ENCODE measurements at places on chromosomes 16 and 17.
A peak's percentile ranks its signal among the peaks of the same experiment; 100 is the strongest.

DNA sequence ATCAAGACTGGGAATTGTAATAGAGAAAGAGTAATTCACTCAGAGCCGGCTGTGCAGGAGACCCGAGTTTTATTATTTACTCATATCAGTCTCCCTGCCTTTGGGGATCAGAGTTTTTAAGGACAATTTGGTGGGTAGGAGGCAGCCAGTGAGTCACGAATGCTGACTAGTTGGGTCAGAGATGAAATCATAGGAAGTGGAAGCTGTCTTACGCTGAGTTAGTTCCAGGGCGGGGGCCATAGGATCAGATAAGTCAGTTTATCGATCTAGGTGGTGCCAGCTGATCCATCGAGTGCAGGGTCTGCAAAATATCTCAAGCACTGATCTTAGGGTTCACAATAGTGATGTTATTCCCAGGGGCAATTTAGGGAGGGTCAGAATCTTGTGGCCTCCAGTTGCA lies 20.2 kb upstream of the GUCY2D start:
- H3K27me3 ChIP-seq, result no peaks in the 10 kb centered on the region
- H3K4me3 ChIP-seq, result no peak overlapping the region
- no peak for DNase-seq
- no peaks in the 10 kb centered on the region for H3K4me1 ChIP-seq
- no peak overlapping the region for H3K27ac ChIP-seq

DNA sequence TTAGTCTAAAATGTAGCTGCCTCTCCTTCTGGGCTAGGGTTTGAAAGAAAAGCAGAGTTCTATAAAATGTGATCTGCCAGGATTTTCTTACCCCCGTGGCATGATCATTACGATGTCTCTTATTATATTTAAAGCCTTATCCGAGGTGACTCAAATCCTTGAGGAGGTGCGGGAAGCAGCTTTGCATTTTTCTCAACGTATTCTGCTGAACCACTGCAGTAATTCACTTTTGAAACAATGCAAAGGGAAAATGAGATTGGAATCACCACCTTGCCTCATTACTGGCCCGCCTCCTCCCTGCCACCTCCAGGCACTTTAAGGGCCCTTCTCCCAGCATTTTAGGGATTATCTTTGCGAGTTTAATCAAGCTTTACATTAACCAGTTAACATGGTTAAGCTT lies 9.7 kb upstream of the NOG start:
- peaks cover 2% of the 10 kb centered on the region for H3K27me3 ChIP-seq
- no peak for DNase-seq
- H3K4me3 ChIP-seq, result no peak overlapping the region
- H3K4me1 ChIP-seq, result no peaks in the 10 kb centered on the region

DNA sequence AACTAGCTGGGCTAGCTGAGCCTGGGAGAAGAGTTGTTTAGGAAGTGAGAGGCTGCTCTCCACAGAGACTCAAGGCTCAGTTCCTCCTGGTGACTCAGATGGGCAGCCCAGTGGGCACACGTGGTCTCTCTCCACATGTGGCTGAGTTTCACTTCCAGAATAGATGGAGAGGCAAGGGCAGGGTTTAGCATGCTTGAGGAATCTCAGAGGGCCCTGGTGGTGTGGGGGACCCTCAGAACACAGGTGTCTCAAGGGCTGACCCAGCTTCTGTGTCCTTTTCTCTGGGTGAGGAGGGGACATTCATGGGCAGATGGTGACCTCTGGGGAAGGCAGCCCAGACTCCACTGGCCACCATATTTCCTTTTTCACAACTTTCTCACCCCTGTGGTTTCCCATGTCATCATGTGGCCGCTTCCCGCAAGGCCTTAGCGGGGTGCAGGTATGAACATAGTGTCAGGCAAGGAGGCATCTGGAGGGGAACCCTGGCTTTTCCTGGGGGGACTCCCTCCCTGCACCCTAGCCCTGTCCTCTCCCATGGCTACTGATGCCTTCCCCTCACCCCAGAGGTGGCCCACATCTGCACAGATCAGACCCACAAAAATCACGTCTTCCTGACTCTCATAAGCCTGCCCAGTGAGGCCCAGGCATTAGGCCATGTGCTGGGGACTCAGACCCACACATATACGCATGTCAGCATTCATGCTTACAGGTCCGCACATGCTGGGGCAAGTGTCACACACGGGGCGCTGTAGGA lies 3.3 kb downstream of the GRN start:
- H3K27me3 ChIP-seq, result no peaks in the 10 kb centered on the region
- H3K4me3 ChIP-seq, result no peak overlapping the region
- H3K27ac ChIP-seq, result no peak overlapping the region
- H3K36me3 ChIP-seq, result peaks cover 4% of the 10 kb centered on the region

DNA sequence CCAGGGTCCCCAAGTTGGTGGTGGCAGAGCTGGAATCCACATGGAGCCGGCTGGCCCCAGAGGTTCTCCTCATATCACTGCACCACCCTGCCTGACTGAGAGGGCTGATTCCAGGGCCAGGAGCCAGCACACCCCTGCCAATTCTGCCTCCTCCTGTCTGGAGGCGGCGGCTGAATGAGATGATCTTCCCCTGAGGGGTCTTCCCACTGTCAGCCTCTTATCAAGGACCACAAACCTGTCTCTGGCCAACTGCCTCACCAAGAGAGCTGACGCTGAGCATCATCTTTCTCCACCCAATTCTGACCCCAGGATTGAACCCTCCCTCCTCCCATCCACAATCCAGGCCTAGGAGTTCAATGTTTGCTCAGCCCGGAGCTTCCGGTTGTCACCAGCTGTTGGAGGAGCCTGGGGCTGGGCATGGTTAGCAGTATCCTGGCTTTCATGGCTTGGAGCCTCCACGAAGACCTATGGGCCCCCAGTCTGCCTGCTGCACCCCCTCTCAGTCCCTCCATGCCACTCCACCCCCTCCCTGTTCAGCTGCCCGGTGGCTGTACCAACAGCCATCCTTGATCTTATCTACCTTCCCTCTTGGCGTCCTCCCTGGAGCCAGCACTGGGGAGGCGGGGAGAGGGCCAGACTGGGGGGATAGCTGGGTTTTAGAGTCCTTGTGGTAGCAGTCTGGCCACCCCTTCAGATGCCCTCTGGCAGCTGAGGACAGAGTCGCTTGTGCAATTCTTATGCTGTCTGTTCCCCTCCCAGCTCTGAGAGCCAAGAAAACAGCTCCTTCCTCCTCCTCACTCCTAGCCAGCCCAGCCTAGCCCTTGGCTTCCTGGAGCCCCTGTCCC lies 25.6 kb downstream of the ABCC3 start:
- peaks cover 59% of the 10 kb centered on the region for H3K4me1 ChIP-seq
- H3K4me3 ChIP-seq, result no peak overlapping the region
- H3K36me3 ChIP-seq, result no peaks in the 10 kb centered on the region
- no peaks in the 10 kb centered on the region for H3K27me3 ChIP-seq

- H3K4me3 ChIP-seq, result no peak overlapping the region
- H3K27ac ChIP-seq, result no peak overlapping the region
- H3K27me3 ChIP-seq, result no peaks in the 10 kb centered on the region
- H3K4me1 ChIP-seq, result no peaks in the 10 kb centered on the region
- no peaks in the 10 kb centered on the region for H3K36me3 ChIP-seq
- DNase-seq, result no peak
Measured at GRCh38 chr17:48314716-48315115, 115.3 kb downstream of the SKAP1 start.

DNA sequence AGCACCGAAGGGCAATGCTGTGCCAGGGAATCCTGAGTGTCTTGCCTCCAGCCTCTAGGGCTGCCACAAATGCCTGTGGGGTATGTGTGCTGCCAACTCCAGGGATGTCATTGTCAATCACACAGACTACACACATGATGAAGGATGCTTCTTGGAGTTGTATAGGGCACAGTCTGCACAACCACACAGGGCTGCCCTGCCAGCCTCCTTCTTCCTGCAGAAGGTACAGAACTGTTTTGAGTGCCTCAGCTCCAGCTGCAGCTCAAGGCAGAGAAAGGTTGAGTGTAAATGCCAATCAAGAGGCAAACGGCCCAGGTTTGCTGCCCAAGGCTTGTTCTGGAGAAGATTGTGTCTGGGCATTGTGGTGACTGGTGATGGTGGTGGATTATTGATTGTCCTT lies 15.6 kb downstream of the SCNN1B start:
- H3K4me1 ChIP-seq, result peaks cover 28% of the 10 kb centered on the region
- H3K27me3 ChIP-seq, result no peaks in the 10 kb centered on the region
- peak overlapping the region; percentile 30 for H3K27ac ChIP-seq
- DNase-seq, result no peak
- H3K4me3 ChIP-seq, result no peak overlapping the region

DNA sequence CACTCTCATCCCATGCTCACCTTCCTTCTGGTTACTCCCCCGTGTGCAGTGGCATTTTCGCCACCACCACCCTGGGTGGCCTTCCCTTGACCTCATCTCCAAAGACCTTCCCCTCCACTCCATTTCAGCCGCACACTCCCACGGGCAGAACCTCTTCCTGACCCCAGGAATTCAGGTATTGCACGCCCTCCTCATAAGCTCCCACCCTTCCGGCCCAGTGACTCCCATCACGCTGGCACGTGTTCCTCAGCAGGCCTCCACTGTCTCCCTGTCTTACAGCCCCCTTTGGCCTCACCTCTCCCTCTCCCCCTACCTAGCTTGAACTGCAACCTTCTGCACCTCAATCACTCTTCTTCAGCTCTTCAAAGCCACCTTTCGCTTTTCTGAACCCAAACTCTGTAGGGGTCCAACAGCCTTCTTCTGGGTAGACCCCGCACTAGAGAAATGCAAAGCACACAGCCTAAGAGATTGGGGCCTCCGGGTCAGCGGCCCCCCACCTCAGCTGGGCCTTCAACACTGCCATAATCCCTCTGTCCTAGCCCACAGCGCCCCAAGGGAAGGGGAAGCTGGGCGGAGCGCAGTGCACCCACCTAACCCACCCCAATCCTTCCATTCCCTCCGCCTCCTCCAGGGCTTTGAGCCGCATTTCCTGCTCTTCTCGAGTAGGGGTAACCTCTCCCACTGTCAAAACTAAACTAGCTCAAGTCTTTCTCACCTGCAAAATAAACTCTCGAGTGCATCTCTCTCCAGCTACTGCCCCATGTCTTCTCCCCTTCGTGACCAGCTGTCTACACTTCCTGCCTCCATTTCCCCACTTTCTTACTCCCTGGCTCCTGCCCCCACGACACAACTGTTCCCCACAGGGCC lies 1.7 kb upstream of the TMEM97 start:
- H3K27me3 ChIP-seq, result no peaks in the 10 kb centered on the region
- peak overlapping the region; percentile 82 for H3K27ac ChIP-seq
- peaks cover 23% of the 10 kb centered on the region for H3K4me1 ChIP-seq
- H3K4me3 ChIP-seq, result no peak overlapping the region
- no peaks in the 10 kb centered on the region for H3K36me3 ChIP-seq

GRCh38 chr17:14856176-14856575 lies 408.9 kb downstream of the PMP22 start:
- no peaks in the 10 kb centered on the region for H3K27me3 ChIP-seq
- no peaks in the 10 kb centered on the region for H3K36me3 ChIP-seq
- no peak overlapping the region for H3K4me3 ChIP-seq
- no peak for DNase-seq

DNA sequence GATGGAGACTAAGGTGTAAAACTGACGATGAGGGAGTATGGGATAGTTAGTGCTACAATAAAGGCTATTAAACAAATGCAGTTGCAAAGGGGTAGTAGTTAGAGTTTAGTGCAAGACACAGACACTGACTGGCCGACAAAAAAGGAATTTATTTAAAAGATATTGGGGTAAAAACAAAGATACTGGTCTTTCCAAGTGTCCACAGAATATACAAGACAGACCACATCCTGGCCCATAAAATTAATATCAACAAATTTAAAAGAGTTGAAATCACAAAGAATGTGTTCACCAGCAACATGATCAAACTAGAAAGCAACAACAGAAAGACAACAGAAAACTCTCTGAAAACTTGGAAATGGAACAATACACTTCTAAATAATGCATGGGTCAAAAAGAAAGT lies 54.7 kb downstream of the CFDP1 start:
- H3K27ac ChIP-seq, result no peak overlapping the region
- no peaks in the 10 kb centered on the region for H3K36me3 ChIP-seq
- H3K4me3 ChIP-seq, result no peak overlapping the region
- no peaks in the 10 kb centered on the region for H3K4me1 ChIP-seq
- no peaks in the 10 kb centered on the region for H3K27me3 ChIP-seq

GRCh38 chr16:57029161-57030160 lies 40.1 kb downstream of the NLRC5 start:
- no peaks in the 10 kb centered on the region for H3K27me3 ChIP-seq
- H3K36me3 ChIP-seq, result no peaks in the 10 kb centered on the region
- no peak for DNase-seq
- no peak overlapping the region for H3K4me3 ChIP-seq
- no peaks in the 10 kb centered on the region for H3K4me1 ChIP-seq

DNA sequence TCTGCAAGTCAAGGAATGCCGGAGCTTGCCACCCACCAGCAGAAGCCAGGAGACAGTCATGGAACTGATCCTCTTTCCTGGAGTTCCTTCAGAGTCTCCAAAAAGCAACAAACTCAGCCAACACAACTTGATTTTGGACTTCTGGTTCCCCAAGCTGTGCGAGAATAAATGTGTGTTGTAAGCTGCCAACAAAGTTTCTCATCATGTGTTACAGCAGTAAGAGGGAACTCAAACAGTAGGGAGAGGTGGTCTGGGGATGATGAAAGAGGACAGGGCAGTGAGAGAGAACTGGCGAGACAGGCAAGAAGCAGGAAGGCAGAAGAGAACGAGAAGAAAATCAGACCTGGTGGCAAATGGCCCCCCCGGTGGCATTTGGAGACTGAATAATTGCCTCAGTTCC lies 204.9 kb downstream of the MAF start:
- H3K27ac ChIP-seq, result no peak overlapping the region
- H3K4me1 ChIP-seq, result no peaks in the 10 kb centered on the region
- H3K4me3 ChIP-seq, result no peak overlapping the region
- no peaks in the 10 kb centered on the region for H3K27me3 ChIP-seq
- no peaks in the 10 kb centered on the region for H3K36me3 ChIP-seq
- DNase-seq, result no peak

DNA sequence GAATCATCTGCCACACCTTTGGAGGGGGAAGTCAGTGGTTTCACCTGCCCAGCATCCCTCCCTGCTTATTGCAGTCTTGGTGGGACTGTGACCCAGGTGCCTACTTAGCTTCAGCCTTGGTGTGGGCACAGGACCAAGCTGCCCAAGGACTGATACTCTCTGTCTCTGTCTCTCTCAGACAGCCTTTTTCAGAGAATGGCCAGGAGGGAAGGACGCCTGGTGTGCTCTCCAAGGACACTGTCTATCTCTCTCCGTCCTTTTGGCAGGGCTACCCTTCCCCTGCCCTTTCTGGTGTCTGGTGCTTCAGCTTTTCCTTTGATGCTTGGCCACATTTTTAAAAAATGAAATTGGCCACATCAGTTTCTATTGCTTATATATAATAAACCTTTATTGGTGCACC lies 19.6 kb downstream of the PIK3R6 start:
- H3K36me3 ChIP-seq, result no peaks in the 10 kb centered on the region
- no peak for DNase-seq
- no peaks in the 10 kb centered on the region for H3K27me3 ChIP-seq
- H3K4me3 ChIP-seq, result no peak overlapping the region
- H3K4me1 ChIP-seq, result no peaks in the 10 kb centered on the region

All from Panc1 (cell line).